Calu3 (cell line): ENCODE measurements at places on chromosomes 3 and 15.
A peak's percentile ranks its signal among the peaks of the same experiment; 100 is the strongest.

- no peak overlapping the region for H3K4me3 ChIP-seq
- H3K27me3 ChIP-seq = no peaks in the 10 kb centered on the region
- no peaks in the 10 kb centered on the region for H3K4me1 ChIP-seq
- H3K36me3 ChIP-seq = no peaks in the 10 kb centered on the region
- no peak for DNase-seq
Observed at GRCh38 chr3:159609625-159610024, 379.0 kb upstream of the IL12A start.

DNA sequence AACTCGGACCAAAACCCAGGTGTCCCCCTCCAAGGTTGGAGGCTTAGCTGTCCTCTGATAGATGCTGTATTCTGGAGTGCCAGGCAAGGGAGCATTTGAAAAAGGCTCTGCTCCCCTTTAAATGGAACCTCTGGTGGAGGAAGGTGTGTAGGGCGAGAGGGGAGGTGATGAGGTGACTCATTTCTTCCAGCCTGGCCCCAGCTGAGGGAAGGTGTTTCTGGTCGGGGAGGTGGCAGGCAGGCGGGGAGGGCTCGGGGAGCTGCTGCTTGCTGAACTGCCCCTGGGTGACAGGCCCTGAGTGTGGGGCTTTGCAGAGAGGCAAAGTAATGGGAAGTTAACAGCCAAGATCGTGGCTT is 18.8 kb downstream of the PSTPIP1 start:
- peak overlapping the region; percentile 34 for H3K27ac ChIP-seq
- DNase-seq = peak; percentile 50
- peaks cover 5% of the 10 kb centered on the region for H3K36me3 ChIP-seq
- H3K27me3 ChIP-seq = peaks cover 93% of the 10 kb centered on the region
- H3K4me3 ChIP-seq = no peak overlapping the region
- no peaks in the 10 kb centered on the region for H3K4me1 ChIP-seq

GRCh38 chr3:19213603-19214220 is 65.4 kb downstream of the KCNH8 start:
- no peaks in the 10 kb centered on the region for H3K36me3 ChIP-seq
- no peaks in the 10 kb centered on the region for H3K4me1 ChIP-seq
- H3K27me3 ChIP-seq = no peaks in the 10 kb centered on the region
- H3K4me3 ChIP-seq = no peak overlapping the region
- no peak for DNase-seq
- H3K27ac ChIP-seq = no peak overlapping the region

DNA sequence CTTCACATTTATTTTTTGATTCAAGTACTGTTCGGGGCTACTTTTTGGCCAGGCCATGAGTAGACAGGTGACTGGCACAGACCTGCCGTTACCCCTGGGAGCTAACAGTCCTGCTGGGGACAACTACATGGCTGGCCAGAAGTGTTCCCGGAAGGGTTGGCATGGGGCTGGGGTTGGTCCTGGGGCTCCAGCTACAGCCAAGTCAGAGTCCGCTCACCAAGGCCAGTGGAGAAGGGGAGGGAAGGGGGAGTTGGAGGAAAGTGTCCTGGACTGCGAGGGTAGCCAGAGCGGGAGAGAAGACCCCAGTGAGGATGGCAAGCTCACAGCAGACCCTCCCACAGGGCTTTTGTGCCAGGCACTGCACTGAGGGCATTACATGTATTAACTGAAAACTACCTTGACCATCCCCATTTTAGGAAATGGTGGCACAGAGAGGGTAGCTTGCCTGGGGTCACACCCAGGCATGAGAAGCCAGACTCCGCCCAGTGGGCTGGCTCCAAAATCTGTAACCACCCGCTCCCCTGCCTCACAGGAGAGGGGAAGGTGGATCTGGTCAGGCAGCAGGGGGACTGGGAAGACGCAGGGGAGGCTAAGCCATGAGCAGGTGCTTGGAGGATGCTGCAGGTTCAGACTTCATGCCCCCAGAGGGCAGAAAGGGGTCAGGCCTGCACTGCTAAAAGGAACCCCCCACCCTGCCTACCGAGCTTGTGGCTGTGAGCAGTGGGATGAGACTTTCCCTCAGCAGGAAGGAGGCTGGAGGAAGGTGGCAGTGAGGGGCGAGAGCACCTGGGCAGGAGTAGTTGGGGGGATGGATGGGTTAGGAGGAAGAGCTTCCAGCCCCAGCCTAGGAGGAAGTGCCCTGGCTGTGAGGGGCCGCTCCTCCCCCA is 38.3 kb upstream of the ESYT3 start:
- no peak overlapping the region for H3K4me3 ChIP-seq
- no peak for DNase-seq

DNA sequence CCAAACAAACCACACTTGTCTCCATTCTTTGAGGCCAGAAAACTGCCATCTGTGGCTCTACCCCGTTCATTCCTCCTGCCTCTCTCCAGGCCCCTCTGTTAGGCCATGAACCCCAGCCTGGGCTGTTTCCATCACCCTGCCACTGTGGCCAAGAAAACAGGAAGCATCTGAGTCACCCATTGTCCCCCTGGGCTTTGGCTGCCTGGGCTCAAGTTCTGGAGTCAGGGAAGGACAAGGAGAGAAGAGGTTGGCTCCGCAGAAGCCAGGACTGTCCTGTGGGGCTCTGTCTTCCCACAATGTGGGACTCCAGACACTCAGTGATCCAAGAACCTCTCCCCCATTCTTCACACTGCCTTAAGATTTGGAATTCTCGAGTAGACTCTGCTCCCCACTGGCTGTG is 14.8 kb upstream of the LCTL start:
- no peaks in the 10 kb centered on the region for H3K36me3 ChIP-seq
- peaks cover under 1% of the 10 kb centered on the region for H3K27me3 ChIP-seq
- H3K4me1 ChIP-seq = no peaks in the 10 kb centered on the region
- H3K27ac ChIP-seq = no peak overlapping the region

- no peaks in the 10 kb centered on the region for H3K36me3 ChIP-seq
- no peak for DNase-seq
- no peaks in the 10 kb centered on the region for H3K27me3 ChIP-seq
- no peak overlapping the region for H3K27ac ChIP-seq
- H3K4me1 ChIP-seq = no peaks in the 10 kb centered on the region
Observed at GRCh38 chr3:152508705-152509104, 240.0 kb downstream of the MBNL1 start.

GRCh38 chr15:35565901-35566300 is 19.9 kb upstream of the DPH6 start:
- DNase-seq = no peak
- H3K36me3 ChIP-seq = no peaks in the 10 kb centered on the region
- H3K27ac ChIP-seq = no peak overlapping the region

- H3K27me3 ChIP-seq = no peaks in the 10 kb centered on the region
- H3K4me3 ChIP-seq = no peak overlapping the region
- H3K4me1 ChIP-seq = no peaks in the 10 kb centered on the region
- DNase-seq = no peak
- no peak overlapping the region for H3K27ac ChIP-seq
Observed at GRCh38 chr15:49989498-49989897, 129.5 kb downstream of the ATP8B4 start.

DNA sequence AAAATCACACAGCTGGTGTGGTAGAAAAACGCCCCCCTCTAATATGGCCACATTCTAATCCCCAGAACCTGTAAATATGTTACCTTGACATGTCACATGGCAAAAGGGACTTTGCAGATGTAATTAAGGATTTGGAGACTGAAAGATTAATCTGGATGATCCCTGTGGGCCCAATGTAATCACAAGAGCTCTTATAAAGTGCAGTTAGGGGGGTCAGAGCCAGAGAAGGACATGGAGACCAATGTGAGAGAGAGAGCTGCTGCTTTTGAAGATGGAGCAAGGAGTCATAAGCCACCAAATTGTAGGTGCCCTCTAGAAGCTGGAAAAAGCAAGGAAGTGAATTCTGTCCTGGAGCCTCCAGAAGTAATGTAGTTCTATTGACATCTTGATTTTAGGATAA is 152.6 kb downstream of the PEX5L start:
- no peaks in the 10 kb centered on the region for H3K27me3 ChIP-seq
- no peaks in the 10 kb centered on the region for H3K4me1 ChIP-seq
- H3K27ac ChIP-seq = no peak overlapping the region
- no peak overlapping the region for H3K4me3 ChIP-seq

DNA sequence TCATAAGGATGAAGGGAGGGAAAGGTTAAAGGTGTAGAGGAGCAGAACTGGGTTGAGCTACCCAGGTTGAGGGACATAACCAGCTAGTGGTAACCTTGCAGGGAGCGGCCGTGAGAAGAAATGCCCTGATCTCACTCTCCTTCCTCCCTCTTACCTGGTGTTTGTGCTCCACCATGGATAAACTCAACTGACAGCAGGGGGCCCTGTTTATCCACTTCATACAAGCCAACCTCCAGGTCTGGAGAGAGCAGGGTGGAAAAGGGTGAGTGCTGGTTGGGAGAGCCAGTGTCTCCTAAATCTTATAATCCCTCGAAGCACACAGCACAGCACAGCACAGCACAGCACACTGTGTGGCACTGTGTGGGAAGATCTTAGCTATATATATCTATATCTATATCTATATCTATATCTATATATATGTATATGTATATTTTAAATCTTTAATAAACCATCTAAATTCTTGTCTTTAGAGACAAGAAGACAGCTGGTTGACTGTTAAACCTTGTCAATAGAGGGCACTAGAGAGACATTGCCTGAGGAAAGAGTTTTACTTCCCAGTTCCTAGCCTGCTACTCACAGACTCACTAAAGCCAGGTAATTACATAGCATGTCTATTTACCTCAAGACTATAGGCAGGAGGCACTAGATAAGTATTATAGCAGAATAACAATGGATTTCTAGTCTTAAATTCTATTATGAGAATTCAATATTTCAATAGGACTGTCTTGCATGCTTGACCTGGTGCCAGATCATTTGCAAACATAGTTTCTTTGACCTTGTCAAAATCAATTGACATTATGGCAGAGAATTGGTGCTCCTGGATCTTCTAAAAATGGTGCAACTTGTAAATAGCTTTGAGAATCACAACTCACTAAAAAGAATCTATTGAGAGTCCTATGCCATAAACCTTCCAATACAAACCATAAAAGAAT is 21.7 kb upstream of the FMN1 start:
- no peaks in the 10 kb centered on the region for H3K4me1 ChIP-seq
- DNase-seq = no peak
- no peaks in the 10 kb centered on the region for H3K36me3 ChIP-seq

GRCh38 chr3:14289590-14290461 is 111.2 kb downstream of the LSM3 start:
- peaks cover 30% of the 10 kb centered on the region for H3K4me1 ChIP-seq
- peaks cover 4% of the 10 kb centered on the region for H3K36me3 ChIP-seq
- DNase-seq = peak; percentile 24
- peak overlapping the region; percentile 35 for H3K27ac ChIP-seq
- no peaks in the 10 kb centered on the region for H3K27me3 ChIP-seq

- DNase-seq = no peak
- no peak overlapping the region for H3K4me3 ChIP-seq
- H3K36me3 ChIP-seq = peaks cover 33% of the 10 kb centered on the region
- no peaks in the 10 kb centered on the region for H3K27me3 ChIP-seq
Observed at GRCh38 chr15:89307046-89307587, 27.5 kb downstream of the POLG start.

DNA sequence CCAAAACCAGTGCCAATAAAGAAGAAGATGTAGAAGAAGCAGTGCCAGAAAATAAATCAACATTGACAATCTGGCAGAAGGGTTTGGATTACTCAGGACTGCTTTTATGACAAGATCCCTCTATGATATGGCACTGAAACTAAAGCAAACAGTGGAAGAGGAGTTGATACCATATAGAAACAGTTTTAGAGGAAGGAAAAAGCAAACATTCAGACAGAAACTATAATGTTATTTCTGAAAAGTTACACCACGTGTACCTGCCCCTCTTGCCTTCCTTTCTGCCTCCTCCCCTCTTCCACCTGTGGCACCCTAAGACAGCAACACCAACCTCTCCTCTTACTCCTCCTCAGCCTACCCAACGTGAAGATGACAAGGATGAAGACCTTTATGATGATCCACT is 63.0 kb downstream of the SFMBT1 start:
- no peaks in the 10 kb centered on the region for H3K36me3 ChIP-seq
- DNase-seq = no peak
- H3K4me3 ChIP-seq = no peak overlapping the region
- H3K27ac ChIP-seq = no peak overlapping the region

- no peak for DNase-seq
- H3K36me3 ChIP-seq = peaks cover 19% of the 10 kb centered on the region
- peak overlapping the region; percentile 11 for H3K27ac ChIP-seq
- no peak overlapping the region for H3K4me3 ChIP-seq
- no peaks in the 10 kb centered on the region for H3K27me3 ChIP-seq
Observed at GRCh38 chr3:45610119-45610518, 15.6 kb downstream of the LIMD1 start.

- no peaks in the 10 kb centered on the region for H3K27me3 ChIP-seq
- no peaks in the 10 kb centered on the region for H3K36me3 ChIP-seq
- no peak for DNase-seq
- H3K4me3 ChIP-seq = no peak overlapping the region
- H3K4me1 ChIP-seq = no peaks in the 10 kb centered on the region
Observed at GRCh38 chr3:2504912-2505311, 406.2 kb downstream of the CNTN4 start.

DNA sequence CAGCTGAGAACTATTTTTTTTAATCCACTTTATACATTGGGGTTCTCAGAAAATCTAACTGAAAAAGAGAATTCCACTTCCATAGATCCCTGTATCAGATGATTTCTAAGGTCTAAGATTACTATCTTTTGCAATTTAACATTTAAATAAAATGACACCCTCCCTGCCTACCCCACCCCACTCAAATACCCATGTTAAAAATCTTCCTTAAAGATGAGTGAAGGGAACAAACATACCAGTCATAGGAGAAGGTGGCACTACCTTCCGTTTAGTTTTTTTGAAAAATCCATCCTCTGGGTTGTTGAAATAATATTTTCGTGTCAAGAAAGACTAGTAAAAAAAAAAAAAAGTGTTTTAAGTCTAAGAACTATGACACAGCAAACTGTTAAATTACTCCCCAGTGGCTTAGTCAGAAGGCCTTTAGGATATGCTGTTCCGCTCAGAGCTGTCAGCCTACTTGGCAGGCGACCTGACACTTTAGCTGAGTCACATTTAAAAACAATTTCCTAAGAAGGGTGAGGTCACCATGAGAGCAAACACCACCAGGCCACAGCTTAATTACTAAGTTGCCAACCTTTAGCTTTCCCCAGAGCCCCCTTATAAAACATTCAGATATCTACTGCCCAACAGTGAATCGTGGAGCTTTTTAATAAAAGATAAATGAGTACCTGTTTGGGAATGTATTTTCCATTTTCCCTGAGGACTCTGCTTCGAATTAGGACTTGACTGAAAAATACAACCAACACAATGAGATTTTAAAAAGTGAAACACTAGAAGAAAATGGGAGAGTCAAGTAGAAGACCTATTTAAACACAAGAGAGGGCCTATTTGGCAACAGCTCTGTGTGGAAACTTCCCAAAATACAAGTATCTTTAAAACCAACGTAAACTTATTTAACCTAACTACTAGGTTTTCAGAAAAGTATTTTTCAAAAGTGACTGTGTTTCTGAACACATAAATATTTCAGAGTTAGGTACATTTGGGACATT is 9.6 kb downstream of the EMC3 start:
- H3K36me3 ChIP-seq = peaks cover 24% of the 10 kb centered on the region
- H3K27ac ChIP-seq = peak overlapping the region; percentile 83
- peaks cover 13% of the 10 kb centered on the region for H3K4me1 ChIP-seq
- peak; percentile 63 for DNase-seq
- no peaks in the 10 kb centered on the region for H3K27me3 ChIP-seq

- H3K27ac ChIP-seq = no peak overlapping the region
- H3K4me3 ChIP-seq = no peak overlapping the region
- DNase-seq = no peak
- H3K27me3 ChIP-seq = no peaks in the 10 kb centered on the region
Observed at GRCh38 chr3:56769116-56769707, 32.5 kb downstream of the ARHGEF3 start.

- H3K4me3 ChIP-seq = no peak overlapping the region
- peaks cover 24% of the 10 kb centered on the region for H3K4me1 ChIP-seq
- H3K36me3 ChIP-seq = peaks cover 6% of the 10 kb centered on the region
- H3K27ac ChIP-seq = no peak overlapping the region
- H3K27me3 ChIP-seq = peaks cover 14% of the 10 kb centered on the region
- DNase-seq = no peak
Observed at GRCh38 chr3:129050556-129051295, 9.9 kb upstream of the GP9 start.
